Stimulated activated CD4-positive, alpha-beta T cell treated with anti-CD3 and anti-CD28 coated beads, Interleukin-12 subunit alpha, Interleukin-12 subunit beta, amount 100 ng/mL, for 48 hours (primary cell): ENCODE measurements at places on chromosomes 7 and 10.

- no peak for DNase-seq
Observed at GRCh38 chr7:109950821-109951564, 1139.9 kb upstream of the LRRN3 start.

DNA sequence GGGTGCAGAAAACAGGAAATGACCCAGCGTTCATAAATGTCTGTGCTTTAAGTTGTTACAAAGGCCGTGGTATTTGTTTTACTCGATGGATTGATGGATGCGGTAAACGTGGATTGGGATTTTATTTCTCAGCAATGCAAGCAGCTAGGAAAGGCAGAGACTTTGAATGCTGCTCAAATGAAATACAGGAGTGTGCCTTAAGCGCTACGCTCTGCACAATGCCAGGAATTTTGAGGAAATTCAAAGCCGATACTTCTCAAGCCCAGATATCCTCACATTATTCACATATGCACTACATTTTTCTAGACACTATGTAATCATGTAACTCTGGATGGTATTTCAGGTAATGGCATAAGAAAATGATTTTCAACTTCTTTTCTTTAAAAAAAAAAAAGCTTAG lies 514.3 kb upstream of the ADARB2 start:
- no peak for DNase-seq

DNA sequence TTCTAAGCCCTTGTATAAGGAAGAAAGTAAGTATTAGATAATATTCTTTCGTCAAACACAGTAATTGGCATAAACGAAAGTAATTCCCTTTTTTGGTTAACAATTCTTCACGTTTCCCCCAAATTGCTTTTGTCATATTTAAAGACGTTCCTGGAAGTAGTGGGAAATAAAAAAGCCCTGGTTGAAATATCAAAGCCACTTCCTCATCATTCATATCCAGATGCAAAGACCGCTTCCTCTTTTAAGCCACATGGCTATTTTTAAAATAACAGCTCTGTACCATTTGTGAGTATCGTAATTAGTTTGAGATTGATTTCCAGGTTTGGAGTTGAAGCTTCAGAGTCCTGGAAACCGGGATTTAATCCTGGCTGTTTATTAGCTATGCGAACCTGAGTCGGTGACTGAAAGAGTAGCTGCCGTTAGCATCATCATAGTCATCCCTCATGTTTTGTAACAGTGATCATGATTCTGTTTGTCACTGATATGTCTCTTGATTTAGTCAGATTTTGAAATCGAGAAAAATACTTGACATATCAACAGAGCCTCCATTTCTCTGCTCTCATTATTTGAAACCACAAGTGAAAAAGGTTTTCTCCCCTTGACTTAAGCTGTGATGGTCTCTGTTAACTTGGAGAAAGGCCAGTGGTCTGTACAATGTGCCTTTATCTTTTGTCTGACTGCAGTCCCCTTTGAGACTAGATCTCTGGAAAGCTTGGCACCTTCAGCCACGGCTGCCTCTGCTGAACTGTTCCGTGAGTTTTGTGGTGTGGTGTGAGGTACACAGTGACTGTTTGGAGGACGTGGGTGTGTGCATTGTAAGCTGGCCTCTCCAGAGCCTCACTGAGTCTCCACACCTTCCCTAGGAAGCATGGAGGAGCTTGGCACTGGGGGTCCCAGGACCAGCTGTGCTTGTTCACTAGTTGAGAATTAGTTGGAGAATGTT lies 18.1 kb downstream of the OPTN start:
- DNase-seq, result no peak

DNA sequence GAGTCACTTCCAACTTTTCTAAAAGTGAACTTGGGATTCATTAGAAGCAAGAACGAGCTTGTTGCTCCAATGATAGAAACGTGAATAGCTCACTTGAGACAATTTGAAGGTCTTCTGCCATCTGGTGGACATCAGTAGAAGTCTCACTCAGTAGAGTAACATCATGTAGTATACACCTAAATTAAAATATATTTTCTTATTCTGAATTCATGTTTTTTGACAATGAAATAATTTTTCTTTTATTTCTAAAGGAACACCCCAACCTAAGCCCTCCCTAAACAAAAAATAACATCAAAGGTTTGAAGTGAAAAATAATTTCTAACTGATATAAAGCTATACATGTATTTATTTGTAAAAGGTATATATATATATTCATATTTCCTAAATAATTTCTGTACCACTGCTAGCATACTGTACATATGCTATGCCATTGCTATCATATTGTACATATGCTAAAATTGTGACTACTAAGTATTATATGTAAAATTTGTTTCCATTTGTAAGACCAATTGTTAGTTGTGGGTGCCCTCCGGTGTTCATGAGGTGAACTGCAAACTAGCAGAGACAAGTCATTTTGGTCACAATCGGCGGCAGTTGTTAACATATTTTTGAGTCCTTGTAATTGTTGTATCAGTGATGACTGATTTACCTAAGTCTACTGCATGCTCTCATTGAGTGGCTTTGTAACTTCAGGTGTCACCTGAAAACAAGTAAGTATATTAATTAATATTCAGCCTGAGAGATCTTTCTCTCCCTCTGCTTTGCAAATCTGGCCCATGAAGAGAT lies 121.9 kb downstream of the PTPRZ1 start:
- peak; percentile 21 for DNase-seq

DNA sequence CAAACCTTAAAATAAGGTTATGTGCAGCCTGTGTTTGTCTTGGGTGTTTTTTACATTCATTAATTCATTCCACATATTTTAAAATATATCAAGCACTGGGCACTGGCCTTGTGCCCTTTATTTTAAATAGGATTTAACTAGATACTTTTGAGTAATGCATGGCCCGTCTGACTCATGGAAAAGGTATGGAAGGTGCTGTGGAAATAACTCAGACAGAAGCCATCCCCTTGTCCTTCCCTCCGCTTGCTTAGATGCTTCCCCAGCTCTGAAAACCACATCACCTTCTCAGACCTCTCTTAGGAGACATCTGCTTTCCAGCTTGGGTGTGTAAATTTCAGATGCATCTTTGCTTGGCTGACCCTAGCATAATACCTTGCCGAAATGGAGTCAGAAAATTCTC lies 30.5 kb downstream of the SLC18A2 start:
- no peak for DNase-seq

DNA sequence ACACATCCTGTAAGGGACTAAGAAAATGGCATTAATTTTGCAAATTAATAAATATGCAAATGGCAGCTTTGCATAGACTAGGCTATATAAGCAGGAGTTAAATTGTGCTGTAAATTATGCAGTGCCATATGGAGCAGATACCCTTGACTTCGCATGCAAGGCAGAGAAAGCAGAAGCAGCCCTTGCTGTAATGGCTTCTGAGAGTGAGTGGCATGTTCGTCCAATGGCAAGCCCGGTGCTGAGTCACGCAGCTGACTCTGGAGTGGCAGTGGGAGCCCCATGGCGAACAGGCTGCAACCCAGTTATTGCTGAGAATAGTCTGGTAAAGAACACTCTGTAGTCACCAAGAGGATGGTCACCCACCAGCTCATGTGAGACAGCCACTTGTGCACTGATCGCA lies 1186.5 kb downstream of the TYW1 start:
- DNase-seq, result no peak

DNA sequence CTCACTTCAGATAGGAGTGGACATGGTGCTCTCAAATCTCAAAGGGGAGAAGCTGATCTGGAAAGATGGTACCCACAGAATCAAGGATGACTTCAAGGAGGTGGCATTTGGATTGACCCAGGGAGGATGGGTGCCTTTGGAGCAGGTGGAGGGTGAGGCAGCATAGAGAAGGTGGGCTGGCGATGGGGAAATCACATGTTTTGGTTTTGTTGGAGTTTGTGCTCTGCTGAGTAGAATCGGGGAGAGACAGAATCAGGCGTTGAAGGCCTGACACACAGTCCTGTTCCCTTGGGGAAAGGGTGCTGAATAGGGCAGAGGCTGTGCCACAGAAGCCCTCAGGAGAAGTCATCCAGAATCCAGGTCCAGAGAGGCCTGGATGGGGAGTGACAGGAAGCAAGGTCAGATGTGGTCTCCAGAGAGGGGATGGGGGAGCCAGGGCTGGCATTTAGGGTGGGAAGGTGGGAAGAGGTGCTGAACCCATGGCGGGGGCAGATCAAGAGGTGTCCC lies 291.1 kb downstream of the GLRX3 start:
- DNase-seq, result no peak

DNA sequence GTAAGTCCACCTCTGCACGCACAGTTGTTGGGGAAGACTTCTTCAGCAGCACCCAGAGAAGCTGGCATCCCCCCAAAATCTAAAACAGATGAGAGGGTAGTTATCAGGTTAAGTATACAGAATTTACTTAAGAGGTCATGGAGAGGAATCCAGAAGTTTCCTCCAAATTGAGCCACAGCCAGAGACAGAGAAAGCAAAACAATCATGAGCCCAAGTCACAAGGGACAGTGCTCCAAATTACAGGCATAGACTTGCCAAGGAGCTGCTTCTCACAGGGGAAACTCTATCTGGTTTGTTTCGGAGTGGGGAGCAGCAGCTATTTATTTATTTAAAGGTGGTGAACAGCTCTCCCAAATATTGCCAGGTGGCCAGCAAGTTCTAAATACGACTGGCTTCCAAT lies 308.4 kb downstream of the SKIDA1 start:
- no peak for DNase-seq

- no peak for DNase-seq
Observed at GRCh38 chr10:129342385-129342784, 124.7 kb upstream of the MGMT start.

GRCh38 chr10:43117031-43117776 lies 21.0 kb upstream of the CSGALNACT2 start:
- no peak for DNase-seq

- DNase-seq, result no peak
Observed at GRCh38 chr7:157643525-157643970, 306.7 kb downstream of the DNAJB6 start.

DNA sequence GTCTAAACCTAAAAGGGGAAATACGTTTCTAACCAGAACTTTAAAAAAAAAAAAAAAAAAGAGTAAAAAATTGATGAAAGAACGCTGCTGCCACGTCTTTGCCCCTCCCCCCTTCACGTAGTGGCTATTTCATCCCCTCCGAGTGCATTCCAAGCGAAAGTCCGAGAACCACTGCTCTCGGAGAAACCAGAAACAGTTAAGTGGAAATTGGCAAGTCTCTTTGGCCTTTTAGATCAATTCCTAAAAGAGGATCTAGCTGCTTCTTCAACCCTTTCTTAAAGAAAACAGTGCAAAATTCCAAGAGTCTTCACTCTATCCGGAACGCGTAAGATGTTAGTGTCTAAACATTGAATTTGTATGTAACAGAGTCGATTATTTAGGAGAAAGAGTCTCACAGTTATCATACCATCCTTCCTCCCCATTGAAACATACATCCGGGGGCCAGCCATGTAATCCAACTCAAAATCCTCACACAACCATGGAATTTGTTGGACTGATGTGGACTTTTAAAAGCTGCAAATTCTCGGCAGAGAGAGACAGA lies 1.1 kb downstream of the P4HA1 start:
- peak; percentile 40 for DNase-seq

GRCh38 chr7:97016381-97017191 lies 8.0 kb downstream of the DLX5 start:
- DNase-seq, result no peak

GRCh38 chr7:69840248-69840647 lies 242.0 kb downstream of the AUTS2 start:
- DNase-seq, result no peak

GRCh38 chr10:133391761-133392518 lies 2.0 kb upstream of the MTG1 start:
- no peak for DNase-seq

DNA sequence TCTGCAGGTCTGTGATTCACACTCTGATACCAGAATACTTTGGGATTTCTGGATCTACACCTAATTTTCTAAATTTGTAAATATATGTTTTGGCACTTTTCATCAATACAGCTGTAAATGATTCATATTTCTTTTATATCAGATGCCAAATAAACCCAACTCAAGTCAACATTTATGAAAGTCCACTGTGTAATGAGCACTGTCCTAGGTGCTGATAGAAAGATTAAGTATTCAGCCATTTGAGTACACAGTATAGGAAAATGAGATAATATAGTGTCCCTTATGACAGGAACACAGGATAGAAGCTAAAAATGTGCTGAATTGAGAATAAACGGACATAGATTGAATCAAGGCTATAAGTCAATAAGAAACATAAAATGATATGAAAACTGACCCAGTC lies 6.4 kb downstream of the ANXA7 start:
- no peak for DNase-seq
